Epithelial cell of esophagus (primary cell): ENCODE measurements at places on chromosomes 16 and 17.

DNA sequence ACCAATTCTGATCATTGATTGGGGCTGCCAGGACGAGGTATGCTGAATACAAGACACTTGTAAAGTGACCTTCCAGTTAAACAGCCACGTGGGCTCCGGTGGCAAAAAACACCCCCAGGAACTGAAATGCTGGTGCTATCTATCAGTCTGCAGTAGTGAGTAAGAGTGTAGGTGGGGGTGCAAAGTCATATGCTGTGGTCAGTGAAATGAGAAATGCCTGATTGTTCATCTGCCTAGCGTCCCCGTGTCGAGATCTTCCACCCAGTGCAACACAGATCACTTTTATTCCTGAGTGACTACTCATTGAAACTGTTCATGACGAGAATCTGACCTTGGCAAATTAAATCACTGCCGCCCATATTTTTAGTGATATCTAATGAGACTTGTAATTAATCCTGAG lies 806.5 kb upstream of the GOT2 start:
- no peak for DNase-seq

DNA sequence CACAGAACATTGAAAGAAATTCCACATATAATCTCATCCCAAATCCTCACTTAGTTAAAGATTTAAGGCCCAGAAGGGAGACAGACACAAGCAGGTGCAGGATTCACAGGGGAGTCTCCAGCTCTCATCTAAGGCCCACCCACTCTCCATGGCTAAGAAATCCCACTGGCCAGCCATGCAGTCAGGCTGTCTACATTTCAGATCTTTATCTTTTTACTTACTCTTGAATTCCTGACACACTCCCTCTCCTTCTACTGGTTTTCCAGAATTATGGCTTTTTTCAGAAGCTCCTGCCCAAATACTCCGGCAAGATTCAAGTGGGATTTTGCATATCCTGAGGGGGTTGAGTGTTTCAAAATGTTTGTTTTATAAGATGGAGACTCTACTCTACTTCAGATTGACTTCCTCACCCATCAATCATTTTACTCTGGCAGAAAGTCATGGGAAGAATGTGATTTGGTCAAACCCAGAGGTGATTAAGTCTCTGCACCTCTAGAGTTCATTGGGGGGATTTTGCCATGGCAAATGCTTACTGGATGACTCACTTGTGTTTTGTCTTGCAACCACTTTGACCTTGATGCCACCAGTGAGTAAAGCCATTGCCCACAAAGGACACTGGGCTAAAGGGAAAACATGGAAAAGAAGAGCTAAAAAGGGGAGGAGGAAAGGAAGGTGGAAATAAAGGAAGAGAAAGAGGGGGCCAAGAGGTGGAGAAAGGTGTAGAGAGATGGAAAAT lies 688.8 kb upstream of the SALL1 start:
- peak; percentile 11 for DNase-seq

DNA sequence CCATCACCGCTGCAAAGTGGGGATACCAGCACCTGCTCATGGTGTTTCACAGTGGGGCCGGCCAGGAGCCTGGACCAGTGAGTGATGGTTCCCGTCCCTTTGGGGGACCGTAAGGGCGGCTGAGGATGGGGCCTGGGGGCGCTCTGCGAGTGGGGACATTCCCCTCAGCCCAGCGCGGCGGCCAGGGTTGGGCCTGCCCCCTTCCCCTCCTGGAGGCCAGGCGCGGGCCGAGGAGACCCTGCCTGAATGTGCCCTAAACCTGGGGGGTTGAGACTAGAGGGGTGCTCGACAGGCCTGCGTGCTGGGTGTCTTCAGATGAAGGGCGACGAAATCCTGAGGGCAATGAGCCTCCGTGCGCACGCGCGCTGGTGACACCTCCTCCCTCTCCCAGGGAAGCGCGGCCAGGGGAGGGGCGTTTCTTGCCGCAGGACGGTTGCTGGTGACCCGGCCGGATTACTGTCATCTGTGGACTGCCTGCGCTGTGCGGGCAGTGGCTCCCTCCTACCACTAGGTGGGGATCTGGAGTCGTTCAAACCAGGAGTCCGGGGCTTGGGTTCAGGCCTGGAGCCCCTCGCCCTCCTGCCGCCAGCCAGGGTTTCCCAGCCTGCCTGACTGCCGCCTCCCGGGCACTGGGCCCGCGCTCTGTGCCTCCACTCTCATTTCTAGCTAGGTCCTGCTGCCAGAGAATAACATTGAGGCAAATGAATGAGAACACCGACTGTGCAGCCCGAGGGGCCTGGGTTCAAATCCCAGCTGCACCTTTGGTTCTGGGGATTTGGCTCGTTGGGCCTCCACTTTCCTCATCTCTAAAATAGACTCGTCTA lies 17.1 kb downstream of the TBX2 start:
- peak; percentile 53 for DNase-seq

DNA sequence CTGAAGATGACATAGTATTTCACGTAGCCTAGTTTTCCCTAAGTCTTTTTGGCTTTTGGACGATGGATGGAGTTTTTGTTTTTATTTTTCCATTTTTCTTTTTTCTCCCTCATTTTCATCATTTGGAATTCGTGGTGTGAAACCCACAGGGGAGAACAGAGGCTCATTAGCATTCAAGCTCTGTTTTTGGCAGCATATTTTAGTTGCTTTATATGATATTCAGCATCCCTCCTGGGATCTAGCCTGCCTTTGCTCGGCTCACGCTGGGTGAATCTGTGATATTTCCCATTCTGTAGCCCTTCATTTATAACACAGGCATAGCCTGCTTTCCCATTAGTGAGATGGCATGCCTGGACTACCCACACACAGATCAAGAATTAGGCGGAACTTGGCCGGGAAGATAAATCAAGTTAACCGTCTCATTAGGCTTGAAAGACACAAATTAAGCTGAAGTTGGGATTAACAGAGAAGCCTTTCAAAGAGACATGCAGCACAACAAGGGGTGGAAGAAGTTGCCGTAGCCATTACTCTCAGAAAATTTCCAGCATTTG lies 20.1 kb upstream of the CLEC19A start:
- DNase-seq = no peak

GRCh38 chr16:49337814-49338350 lies 35.7 kb upstream of the C16orf78 start:
- no peak for DNase-seq

DNA sequence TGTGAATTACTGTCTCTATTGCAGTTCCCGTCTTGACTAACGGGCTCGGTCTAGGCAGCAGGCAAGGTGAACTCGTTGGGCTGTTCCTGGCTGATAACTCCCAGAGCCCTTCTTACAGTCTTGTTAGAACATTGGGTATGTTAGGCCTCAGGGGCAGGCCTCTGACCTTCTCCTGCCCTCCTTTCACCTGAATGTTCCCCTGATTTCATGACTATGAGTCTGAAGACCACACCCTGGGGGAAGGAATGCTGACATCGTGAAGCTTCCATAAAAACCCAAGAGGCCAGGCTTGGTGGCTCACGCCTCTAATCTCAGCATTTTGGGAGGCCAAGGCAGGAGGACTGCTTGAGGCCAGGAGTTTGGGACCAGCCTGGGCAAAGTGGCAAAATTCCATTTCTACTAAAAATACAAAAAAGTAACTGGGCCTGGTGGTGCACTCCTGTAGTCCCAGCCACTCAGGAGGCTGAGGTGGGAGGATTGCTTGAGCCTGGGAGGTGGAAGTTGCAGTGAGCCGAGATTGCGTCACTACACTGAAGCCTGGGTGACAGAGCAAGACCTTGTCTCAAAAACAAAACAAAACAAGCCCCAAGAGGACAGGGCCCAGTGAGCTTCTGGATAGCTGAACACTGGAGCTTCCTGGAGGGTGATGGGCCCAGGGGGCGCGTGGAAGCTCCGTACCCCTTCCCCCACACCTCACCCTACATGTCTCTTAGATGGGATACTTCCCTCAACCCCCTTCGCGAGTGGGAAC lies 47.8 kb upstream of the FBXO47 start:
- DNase-seq = no peak

GRCh38 chr17:8141741-8142140 lies 10.5 kb downstream of the PER1 start:
- DNase-seq = no peak

DNA sequence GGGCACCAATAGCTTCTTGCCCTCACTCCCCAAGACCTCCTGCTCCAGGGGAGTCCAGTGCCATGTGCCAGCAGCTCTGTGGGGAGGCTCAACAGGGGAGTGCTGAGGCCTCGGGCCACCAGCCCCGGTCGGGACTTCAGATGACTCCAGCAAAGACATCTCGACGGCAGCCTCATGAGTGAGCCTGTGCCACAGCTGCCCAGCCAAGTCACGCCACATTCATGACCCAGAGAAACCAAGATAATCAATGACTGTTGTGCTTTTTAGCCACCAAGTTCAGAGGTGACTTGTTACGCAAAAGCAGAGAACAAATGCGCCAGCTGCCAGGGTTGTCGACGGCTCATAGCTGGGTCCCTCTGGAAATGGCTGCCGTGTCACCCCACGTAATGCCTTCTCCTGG lies 157.5 kb downstream of the BANP start:
- no peak for DNase-seq

DNA sequence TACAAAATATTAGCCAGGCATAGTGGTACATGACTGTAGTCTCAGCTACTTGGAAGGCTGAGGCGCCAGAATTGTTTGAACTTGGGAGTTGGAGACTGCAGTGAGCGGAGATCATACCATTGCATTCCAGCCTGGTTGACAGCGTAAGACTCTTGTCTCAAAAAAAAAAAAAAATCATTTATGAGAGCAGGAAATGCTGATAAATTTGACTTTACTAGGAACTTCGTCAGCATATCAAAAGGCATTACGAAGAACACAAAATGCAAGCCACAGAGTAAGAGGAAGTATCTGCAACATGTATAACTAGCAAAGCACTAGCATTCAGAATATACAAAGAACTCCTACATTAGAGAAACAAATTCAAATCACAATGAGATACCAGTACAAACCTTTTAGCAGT lies 279.3 kb downstream of the ZFHX3 start:
- no peak for DNase-seq

- DNase-seq = no peak
Observed at GRCh38 chr16:49639739-49640431, 216.0 kb downstream of the ZNF423 start.

GRCh38 chr16:72911971-72912370 lies 136.0 kb downstream of the ZFHX3 start:
- no peak for DNase-seq

GRCh38 chr17:81902023-81902652 lies at the start of gene NPB:
TSS of gene NPB (plus strand) at chr17:81902238. CDS start at chr17:81902278, 40 bp downstream.
- DNase-seq = no peak

GRCh38 chr17:2621241-2621640 lies 27.8 kb downstream of the PAFAH1B1 start:
- no peak for DNase-seq

GRCh38 chr16:582614-583331 lies 7.1 kb upstream of the RAB40C start:
- DNase-seq = no peak

- DNase-seq = no peak
Observed at GRCh38 chr17:36900160-36900512, 37.1 kb upstream of the LHX1 start.

DNA sequence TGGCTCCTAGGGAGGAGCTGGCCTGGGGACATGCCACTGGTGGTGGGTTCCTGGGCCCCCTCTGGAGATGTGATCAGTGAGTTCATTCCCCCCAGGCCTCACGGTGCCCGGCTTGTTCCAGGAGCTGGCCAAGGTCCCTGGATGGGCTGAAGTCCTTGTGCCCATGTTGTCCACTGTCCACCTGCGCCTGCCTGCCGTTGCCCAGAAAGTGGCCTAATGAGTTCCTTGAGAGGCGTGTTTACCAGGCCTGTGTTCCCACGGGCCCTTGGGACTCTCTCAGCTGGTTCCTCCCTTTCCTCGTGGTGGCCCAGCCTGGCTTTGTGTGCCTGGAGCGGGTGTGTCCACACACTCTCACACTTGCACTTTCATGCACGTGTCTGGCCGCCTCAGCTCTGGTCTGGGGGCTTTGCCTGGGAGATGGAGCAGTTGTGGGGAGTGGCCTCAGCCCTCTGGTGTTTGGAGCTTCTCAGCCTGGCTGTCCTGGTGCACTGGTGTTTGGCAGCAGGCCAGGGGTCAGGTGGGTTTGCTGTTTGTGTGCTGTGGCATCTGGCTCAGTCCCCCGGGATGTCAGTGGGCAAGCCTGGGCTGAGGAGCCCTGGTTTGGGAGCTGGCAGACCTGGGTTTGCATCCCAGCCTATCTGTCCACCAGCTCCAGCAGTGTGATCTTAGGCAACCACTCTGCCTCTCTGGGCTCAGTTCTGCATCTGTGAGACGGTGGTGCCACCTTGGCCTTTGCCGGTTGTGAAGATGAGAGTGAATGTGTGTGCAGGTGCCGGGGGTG lies 18.0 kb downstream of the ADCY7 start:
- DNase-seq = no peak

GRCh38 chr16:49464877-49465504 lies 91.4 kb downstream of the C16orf78 start:
- DNase-seq = no peak

DNA sequence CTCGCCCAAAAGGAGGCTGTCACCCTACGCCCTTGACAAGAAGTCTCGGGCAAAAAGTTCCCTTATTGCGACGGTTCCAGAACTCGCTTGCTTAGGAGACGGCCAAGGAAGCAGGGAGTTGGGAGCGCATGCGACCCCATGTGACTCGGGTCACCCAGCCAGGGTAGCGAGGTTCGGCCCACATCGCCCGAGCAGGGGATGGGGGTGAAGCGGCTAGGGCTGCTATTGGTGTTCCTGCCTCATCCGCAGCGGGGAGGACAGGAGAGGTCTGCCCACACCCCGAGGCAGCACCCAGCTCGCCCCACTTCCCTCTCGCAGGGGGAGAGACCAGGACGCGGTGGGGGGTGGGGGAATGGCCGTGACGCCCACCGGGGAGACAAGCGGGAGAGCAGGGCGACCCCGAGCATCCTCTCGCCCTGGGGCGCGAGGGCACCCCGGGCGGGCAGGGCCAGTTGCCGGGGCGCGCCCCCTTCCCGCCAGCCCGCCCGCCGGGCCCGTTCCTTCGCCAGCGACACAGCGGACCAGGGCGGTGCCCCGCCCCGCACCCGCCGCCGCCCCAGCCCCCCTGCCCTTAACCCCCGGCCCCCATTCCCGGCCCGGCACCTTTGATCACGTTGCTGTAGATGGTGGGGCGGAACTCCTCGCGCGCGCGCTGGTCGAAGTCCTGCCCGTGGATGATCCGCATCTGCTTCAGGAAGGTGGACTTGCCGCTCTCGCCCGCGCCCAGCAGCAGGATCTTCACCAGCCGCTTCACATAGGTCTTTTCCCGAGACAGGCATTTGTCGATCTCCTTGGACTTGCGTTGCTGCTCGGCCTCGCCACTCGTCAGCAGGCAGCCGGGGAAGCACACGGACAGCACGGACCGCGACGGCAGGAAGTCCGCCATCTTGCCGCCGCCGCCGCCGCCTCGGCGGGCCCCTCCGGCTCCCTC lies 567 bp downstream of the GNA13 start:
- DNase-seq = peak; percentile 38
